ENCODE measurements at places on chromosomes 2 and 18.
A peak's percentile ranks its signal among the peaks of the same experiment; 100 is the strongest.

- no peak for DNase-seq
These were observed 253.9 kb upstream of the CNTNAP5 start for GRCh38 chr2:123770996-123771720.

DNA sequence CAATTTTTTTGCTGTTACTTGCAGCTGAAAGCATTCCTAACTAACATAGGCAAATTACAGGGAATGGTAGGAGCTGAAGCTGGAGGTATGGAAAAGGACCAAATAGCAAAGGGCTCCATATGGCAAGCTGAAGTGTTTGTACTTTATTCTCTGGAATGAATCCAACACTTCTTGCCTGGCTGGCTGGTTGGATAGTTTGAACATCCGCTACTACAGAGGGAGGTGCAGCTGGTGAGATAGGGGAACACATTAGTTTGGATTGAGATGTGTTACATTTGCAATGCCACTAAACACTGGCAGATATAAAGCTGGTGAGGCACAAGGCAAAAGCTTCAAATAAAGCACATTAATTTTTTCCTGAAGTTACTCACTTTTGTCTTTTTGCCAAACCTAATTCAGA is 291.5 kb downstream of the SP3 start:
- DNase-seq = no peak

DNA sequence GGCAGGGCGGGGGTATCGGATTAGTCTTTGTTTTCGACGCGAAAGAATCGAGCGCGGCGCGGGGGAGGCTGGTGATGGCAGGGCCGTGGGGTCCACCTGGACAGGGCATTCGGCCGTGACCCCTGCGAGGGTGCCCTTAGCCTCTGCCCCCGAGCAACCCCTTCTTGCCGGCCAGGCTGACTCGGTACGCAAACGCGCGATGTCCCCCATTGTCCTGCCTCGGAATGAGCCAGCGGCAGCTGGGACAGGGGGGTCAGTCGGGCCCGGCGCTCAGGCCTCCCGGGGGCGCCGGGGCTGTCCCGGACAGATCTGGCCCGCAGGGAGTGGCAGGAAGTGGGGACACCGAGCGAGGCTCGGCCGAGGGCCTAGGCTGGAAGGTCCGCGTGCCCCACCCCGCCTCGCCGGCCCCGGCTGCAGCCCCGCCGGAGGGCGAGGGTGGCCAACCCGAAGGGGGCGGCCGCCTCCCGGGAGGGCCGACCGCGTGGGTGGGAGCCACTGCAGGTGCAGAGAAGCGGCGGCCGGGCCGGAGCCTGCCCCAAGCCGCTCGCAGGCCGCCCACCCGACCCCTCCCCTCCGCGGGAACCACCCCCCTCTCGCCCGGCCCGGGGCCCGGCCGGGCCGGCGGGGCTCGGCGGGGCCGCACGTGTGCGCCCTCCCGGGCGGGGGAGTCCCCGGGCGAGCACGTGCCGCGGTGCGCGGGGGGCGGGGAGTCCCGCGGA is at the start of gene TET3:
TET3 (plus strand) TSS at position 708 of the 719 bp plus-strand sequence. CDS start 1,494 bp downstream, outside the sequence.
- peak; percentile 69 for DNase-seq

- DNase-seq = no peak
These were observed 42.5 kb upstream of the GPR39 start for GRCh38 chr2:132374151-132374550.

DNA sequence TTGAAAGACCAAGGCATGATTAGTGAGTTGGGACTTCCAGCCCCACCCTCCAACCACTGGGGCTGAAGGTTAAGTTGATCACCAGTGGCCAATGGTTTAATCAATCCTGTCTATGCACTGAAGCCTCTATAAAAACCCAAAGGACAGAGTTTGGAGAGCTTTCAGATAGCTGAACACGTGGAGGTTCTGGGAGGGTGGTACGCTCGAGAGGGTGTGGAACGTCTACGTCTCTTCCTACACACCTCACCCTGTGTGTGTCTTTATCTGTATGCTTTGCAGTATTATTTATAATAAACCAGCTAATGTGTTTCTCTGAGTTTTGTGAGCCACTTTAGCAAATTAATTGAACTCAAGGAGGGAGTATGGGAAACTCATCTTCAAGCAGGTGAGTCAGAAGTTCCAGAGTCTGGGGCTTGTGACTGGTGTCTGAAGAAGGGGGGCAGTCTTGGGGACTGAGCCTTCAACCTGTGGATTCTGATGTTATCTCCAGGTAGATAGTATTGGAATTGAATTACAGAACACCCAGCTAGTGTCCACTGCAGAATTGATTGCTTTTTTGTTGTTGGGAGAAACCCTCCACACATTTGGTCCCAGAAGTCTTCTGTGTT is 20.3 kb downstream of the ACTR3 start:
- DNase-seq = no peak

- no peak for DNase-seq
These were observed 5.0 kb downstream of the TMEM237 start for GRCh38 chr2:201638326-201638725.

GRCh38 chr2:191746346-191747169 is 68.6 kb downstream of the NABP1 start:
- DNase-seq = peak; percentile 80

GRCh38 chr2:167857416-167857815 is 390.0 kb downstream of the STK39 start:
- DNase-seq = no peak

DNA sequence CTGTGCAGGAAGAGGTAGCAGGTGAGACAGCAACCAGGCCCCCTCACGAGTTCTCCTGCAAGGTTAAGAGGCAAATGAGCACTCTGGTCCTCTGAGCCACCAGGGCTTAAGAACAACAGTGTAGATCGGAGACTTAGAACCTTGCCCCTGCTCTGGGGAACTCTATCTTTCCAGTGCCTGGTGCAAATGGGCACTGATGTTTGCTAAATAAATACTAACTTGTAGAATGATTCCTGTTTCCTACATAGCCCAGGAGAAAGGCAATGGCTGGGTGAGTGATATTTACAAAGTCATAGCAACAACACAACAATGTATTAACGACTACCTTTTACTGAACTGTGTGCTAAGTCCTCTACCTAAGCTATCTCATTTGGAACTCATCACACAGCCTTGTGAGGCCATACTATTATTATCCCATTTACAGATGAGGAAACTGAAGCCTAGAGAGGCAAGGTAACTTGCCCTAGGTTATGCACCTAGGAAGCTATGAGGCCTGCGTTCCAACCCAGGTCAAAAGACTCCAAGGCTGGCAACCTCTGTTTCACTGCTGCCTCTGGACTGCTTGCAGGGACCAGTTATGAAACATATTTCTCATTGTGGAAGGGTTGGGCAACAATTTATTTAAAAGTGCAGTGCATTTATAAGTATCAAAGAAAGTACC is 4.3 kb downstream of the ATP8B1 start:
- DNase-seq = no peak

DNA sequence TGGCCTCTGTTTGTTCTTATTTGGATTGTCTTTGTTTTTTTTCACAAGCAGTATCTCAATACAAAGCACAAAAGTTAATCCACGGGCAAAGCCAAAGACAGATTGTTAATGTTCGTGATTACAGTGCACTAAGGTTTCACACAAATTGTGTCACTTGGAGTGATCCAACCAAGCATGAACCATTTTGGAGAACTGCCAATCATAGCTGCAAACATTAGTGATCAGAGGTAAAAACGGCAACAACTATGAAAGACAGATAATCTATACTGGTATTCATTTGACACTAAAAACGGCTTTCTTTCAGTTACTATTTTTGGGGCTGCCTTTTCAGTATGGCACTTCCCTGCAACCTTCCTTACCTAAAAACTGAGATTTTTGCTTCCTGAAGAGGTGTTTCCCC is 213.1 kb upstream of the GULP1 start:
- DNase-seq = no peak

- DNase-seq = no peak
These were observed 572.2 kb upstream of the SALL3 start for GRCh38 chr18:78407466-78407844.

DNA sequence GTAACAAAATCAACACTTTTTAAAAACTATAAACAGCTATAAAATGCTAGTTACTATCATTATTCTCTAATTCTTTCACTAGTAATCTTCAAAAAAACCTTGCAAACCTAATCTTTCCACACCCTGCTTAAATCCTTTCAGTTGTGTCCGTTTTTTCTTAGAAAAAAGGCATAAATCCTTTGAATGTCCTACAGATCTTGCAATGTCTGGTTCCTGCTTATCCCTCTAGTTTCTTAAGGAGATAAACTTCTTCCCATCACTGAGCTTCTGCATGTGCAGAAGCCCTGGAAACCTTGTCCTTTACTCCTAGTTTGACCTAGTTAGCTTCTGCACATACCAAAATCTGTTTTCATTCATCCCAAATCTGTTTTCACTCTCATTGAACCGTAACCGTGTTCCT is 1.3 kb upstream of the PNO1 start:
- DNase-seq = no peak

DNA sequence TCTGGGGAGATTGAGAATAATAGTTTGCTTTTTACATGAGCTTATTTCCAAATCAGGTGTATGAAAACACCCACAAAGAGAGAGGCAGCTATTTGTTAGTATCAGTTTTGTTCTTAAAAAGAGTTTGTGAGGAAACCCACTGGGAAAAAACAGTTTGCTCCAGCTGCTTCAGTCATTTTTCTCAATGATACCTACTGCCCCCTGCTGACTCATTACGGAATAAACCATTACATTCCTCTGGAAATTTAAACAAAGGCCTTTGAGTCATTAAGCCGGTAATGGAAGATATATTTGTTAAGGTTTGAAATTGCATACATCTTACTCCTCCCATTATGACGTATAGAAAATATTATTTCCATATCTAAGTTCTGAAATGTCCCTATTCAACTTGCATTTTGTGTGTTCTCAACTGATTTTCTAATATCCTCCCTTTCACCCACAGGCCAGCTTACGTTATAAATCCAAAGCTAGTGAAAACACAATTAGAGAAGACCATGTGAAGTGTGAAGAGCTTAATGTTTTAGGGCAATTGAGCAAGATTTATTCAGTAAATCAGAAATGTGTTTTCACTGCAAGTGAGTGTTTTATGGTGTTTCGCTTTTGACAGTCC is 761.6 kb downstream of the DSC3 start:
- DNase-seq = peak; percentile 76

DNA sequence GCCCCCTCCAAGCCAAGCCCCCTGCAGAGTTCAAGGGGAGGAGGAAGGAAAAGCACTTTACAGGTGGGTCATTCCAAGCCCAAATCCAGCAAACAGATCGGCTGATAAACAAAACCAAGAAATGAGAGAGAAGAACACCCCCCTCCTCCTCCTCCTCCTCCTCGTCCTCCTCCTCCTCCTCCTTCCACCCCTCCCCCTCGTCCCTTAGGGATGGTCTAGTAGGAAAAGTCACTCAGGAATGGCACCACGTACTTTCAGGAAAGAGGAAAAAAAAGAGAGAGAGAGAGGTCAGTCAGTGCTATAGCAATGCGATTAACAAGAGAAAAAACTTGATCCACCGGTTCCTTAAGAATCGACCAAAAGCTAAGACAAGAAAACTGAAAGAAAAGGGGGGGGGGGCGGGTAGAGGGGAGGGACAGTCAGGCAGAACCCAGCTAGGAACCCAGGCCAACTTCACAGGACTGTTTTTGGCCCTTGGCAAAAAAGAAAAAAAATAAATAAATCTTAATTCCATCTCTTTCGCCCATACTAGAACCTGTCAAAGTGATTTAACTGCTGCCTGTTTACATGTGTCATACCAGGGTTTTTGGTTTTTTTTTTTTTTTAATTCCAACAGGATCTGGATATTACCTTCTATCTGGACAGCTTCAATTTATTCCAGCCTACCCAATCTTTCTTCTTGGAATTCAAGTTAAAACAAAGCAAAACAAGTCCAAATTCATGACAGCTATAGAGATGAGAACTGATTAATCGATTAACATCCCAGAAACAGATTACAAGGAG is 906 bp downstream of the IKZF2 start:
- peak; percentile 29 for DNase-seq

- peak; percentile 58 for DNase-seq
These were observed 35.6 kb downstream of the GLI2 start for GRCh38 chr2:120771111-120771780.

GRCh38 chr2:12109363-12110017 is 363.1 kb downstream of the LPIN1 start:
- no peak for DNase-seq

- DNase-seq = peak; percentile 49
These were observed 1.2 kb upstream of the EMX1 start for GRCh38 chr2:72915907-72916742.

- no peak for DNase-seq
These were observed 148.1 kb downstream of the ZNF407 start for GRCh38 chr18:74745633-74746403.
